ENCODE measurements at places on chromosomes 2 and 18. TPM values are rescaled to one million over a fixed set of nuclear protein-coding genes. Genes with fewer than 3 reads are reported as not detected.

Gene LIPG
- polyA plus RNA-seq = 0.44 TPM

Gene ANO7
- 0.48 TPM for polyA plus RNA-seq

Gene SERPINB12
- polyA plus RNA-seq = not detected

Gene LRRC30
- not detected for polyA plus RNA-seq

Gene MPHOSPH10
- 44.9 TPM for polyA plus RNA-seq

Gene GALNT14
- polyA plus RNA-seq = 2.6 TPM

Gene DSG1
- polyA plus RNA-seq = not detected

Gene XDH
- under 0.01 TPM for polyA plus RNA-seq

GRCh38 chr2:216348756-216349308 is 23.5 kb downstream of the MARCHF4 start:
- no peak for DNase-seq
- no peaks in the 10 kb centered on the region for H3K36me3 ChIP-seq
- H3K27me3 ChIP-seq = no peaks in the 10 kb centered on the region
- H3K4me3 ChIP-seq = no peak overlapping the region
- H3K27ac ChIP-seq = no peak overlapping the region
- no peaks in the 10 kb centered on the region for H3K4me1 ChIP-seq

DNA sequence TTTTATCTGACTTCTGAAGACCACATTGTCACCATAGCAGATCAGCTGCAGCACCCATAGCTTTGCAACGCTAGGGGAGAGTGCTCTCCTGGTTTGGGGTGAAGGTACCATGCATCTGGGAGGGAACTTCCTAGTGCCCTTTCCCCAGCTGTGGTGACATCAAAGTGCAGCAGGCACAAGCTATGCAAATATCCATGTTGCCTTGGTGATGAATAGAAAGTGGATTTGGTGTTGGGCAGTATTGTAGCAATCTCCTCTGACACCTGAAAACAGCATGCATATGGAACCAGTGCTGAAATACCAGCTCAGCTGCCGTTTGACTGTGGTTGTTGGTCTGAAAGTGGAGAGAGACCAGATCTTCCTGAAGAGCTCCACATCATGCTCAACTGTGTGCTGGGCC is 37.1 kb downstream of the BCL2L11 start:
- H3K27me3 ChIP-seq = no peaks in the 10 kb centered on the region
- no peaks in the 10 kb centered on the region for H3K36me3 ChIP-seq
- H3K4me3 ChIP-seq = no peak overlapping the region

DNA sequence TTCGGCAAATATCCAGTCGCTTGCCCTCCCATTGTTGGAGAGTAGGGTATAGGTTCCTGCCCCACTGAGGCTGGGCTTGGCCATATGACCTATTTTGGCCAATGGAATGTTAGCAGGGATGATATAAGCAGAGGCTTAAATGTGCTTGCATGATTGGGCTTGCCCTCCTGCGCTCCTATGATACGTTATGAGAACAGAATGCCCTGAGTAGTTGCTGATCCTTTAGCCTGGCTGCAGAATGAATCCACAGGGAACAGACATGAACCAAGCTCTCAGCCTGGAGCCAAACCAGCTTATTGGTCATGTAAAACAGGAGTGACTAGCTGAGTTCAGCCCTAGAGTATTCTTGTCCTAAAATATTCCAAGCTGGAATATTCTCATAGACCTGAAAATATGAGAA is 34.8 kb upstream of the IMP4 start:
- no peaks in the 10 kb centered on the region for H3K4me1 ChIP-seq
- DNase-seq = no peak
- H3K27me3 ChIP-seq = no peaks in the 10 kb centered on the region
- no peaks in the 10 kb centered on the region for H3K36me3 ChIP-seq
- no peak overlapping the region for H3K27ac ChIP-seq

- DNase-seq = no peak
- no peaks in the 10 kb centered on the region for H3K4me1 ChIP-seq
- peak overlapping the region; percentile 61 for H3K4me3 ChIP-seq
- H3K27me3 ChIP-seq = no peaks in the 10 kb centered on the region
Observed at GRCh38 chr2:1742301-1742680, 2.0 kb downstream of the PXDN start.

GRCh38 chr2:40127890-40128557 is 323.9 kb downstream of the SLC8A1 start:
- H3K27ac ChIP-seq = no peak overlapping the region
- H3K4me1 ChIP-seq = no peaks in the 10 kb centered on the region
- H3K36me3 ChIP-seq = no peaks in the 10 kb centered on the region
- H3K27me3 ChIP-seq = no peaks in the 10 kb centered on the region
- no peak overlapping the region for H3K4me3 ChIP-seq
- no peak for DNase-seq

DNA sequence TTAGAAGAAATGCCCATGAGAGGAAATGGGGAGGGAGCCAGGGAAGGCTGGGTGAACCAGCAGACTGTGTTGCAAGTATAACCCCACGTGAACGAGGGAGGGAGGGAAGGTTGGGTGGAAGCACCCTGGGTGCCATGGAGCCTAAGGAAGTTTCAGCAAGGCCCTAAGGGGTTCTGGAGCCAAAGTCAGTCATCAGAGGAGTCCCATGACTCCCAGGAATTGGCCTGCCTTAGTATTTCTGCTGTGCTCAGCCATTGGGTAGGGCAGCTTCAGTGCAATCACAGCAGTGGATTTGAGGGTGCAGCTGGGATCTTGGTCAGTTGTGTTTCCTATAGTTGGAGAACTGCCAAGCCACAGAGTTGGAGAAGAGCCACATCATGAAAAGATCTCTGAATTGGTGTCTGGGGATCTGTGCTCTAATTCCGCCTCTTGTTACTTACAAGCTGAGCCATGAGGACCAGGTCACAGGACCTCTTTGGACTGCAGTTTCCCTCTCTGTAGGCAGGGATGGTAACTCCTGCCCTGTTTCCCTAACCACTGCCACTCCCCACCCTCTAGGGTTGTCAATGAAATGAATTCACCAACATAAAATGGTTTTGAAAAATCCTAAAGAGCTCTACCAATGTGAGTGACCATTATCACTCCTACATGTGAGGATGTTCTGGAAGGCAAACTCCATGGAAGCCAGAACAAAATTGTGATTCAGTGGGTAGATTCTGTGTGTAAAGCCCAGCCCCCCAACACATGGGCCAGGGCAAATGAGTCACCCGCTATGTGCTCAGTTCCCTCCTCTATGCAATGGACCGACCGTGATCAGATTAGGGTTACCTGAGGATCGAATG is 108.9 kb downstream of the CLIP4 start:
- no peaks in the 10 kb centered on the region for H3K27me3 ChIP-seq
- no peak overlapping the region for H3K4me3 ChIP-seq
- no peaks in the 10 kb centered on the region for H3K4me1 ChIP-seq
- H3K36me3 ChIP-seq = no peaks in the 10 kb centered on the region
- no peak overlapping the region for H3K27ac ChIP-seq

DNA sequence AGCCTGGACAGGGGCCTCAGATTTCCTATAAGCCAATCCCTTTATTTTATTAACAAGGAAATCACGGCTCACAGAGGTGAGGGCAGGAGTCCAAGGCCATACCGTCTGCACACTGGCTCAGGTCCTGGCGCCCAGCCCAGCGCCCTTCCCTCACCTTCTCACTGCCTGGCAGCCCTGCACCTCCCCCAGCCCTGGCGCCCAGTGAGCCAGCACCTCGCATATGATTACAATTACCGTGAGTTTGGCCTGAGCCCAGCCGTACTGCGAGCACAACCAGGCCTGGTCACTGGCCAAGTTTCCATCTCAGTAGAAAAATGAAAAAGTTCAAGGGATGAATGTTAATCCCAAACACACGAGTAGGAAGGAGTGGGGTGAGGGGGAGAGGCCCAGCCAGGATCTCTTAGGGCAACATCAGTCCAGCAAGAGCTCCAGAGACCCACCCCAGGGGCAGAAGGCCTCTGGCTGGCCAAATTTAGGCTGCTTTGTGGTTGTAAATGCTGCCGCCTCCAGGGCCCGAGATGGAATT is 68.4 kb downstream of the MCFD2 start:
- H3K36me3 ChIP-seq = no peaks in the 10 kb centered on the region
- no peak overlapping the region for H3K4me3 ChIP-seq
- peaks cover 69% of the 10 kb centered on the region for H3K4me1 ChIP-seq
- peak; percentile 99 for DNase-seq
- peak overlapping the region; percentile 95 for H3K27ac ChIP-seq

Measured in adrenal gland (tissue), 19 donors.